ENCODE measurements at places on chromosomes 4 and X. TPM values are rescaled to one million over a fixed set of nuclear protein-coding genes. Genes with fewer than 3 reads are reported as not detected.

DNA sequence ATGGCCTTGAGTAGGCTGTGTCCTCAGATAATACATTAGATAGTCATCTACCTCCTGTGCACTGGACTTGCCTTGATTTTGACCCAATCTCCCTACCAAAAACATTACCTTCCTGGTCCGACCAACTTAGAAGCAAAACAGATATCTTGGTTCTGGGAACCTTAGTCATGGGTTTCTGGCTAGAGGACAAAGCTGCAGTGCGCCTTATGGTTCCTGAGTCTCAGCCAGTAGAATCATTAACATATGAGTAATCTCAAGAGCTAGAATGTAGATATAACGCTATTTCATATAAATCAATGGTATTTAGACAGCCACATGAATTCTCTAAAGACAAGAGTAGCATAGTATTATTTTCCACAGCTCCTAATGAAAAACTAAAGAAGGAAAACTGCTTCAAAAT is 83.1 kb downstream of the GRIA3 start:
- no peaks in the 10 kb centered on the region for H3K36me3 ChIP-seq
- peaks cover 6% of the 10 kb centered on the region for H3K4me1 ChIP-seq
- no peak overlapping the region for H3K27ac ChIP-seq

GRCh38 chr4:31964685-31965084 is 1244.5 kb downstream of the PCDH7 start:
- H3K27me3 ChIP-seq, result no peaks in the 10 kb centered on the region
- H3K36me3 ChIP-seq, result no peaks in the 10 kb centered on the region
- no peak for DNase-seq
- no peak overlapping the region for H3K27ac ChIP-seq

GRCh38 chr4:74109116-74109869 is 10.3 kb upstream of the CXCL2 start:
- H3K36me3 ChIP-seq, result no peaks in the 10 kb centered on the region
- H3K4me1 ChIP-seq, result no peaks in the 10 kb centered on the region
- peak; percentile 97 for DNase-seq
- H3K4me3 ChIP-seq, result no peak overlapping the region
- no peaks in the 10 kb centered on the region for H3K27me3 ChIP-seq

DNA sequence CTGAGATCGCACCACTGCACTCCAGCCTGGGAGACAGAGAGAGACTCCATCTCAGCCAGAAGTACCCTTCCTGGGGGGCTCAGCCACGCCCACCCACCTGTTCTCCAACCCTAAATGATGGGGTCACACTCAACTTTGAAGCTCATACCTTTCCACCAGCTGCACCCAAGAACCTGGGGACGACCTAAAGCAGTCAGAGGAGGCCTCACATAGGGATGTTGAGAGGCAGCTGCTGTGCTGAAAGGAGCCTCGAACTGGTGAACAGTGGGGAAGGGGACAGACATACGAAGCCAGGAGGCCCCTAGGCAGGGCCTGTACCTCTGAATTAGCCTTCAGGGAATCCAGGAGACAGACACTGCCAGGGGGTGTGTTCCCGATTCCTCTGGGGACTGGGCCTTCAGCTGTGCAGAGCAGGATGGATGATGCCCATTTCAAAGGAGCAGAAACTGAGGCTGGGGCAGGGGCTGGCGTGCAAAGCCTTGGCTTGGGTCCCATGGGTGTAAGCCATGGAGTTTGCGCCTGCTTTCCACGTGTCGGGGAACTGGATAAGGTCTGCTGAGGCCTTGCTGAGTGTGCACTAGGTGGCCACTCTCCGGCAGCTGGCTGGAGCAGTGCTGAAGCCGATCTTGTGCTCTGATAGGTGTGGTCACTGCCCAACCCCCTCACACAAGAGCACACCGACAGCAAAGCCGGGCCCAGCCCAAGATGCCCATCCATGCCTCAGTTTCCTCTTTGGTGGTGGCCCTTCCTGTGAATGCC is 130.8 kb downstream of the CPZ start:
- no peak overlapping the region for H3K27ac ChIP-seq
- no peaks in the 10 kb centered on the region for H3K36me3 ChIP-seq
- no peak overlapping the region for H3K4me3 ChIP-seq
- H3K4me1 ChIP-seq, result no peaks in the 10 kb centered on the region
- DNase-seq, result no peak

DNA sequence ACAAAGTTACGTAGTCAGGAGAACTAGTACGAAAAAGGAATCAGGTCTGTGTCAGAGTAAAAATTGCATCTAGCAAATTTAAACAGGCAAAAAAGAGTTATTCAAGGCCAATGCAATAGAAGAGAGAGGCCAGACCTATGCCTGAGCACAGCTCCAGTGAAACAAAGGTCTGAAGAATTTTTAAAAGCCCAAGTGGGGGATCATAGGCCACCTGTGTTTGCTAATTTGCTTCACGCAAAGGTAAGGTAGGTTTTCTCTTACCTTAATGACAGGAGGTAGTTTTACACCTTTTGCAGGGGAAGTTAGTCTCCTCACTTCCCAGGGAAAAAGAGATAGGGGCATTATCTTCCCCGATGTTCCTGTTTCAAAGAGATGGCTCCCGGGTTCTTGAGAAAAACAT is 448.6 kb upstream of the TECRL start:
- H3K4me3 ChIP-seq, result no peak overlapping the region
- no peaks in the 10 kb centered on the region for H3K36me3 ChIP-seq
- no peaks in the 10 kb centered on the region for H3K27me3 ChIP-seq
- DNase-seq, result no peak

The FAM193A gene
- 17.3 TPM for total RNA-seq

Measured in cardiac muscle cell (in vitro differentiated cells and primary cell).